NCI-H187 (cell line): ENCODE measurements at places on chromosomes 13 and 19.
A peak's percentile ranks its signal among the peaks of the same experiment; 100 is the strongest.

DNA sequence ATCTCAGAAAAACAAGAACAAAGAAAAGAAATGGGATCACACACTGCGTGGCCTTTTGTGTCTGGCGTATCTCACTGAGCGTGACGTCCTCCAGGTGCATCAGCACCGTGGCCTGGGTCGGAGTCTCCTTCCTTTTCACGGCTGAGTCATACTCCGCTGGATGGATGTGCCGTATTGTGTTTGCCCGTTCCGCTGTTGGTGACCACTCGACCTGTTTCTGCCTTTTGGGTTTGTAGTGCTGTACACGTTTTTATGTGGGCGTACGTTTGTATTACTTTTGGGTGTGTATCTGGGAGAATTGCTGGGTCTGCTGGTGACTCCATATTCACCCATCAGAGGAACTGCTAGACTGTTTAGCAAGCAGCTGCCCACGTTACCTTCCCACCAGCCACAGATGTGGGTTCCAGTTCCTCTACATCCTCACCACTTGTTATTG, 11.4 kb downstream of the ARID3A start:
- no peak for DNase-seq

- DNase-seq = no peak
Measured at GRCh38 chr19:9828551-9829063, 889 bp downstream of the UBL5 start.

- no peak for DNase-seq
Measured at GRCh38 chr13:25286308-25286968, 850 bp downstream of the MTMR6 start.

- DNase-seq = no peak
Measured at GRCh38 chr19:11504502-11505031, 1.1 kb downstream of the ZNF653 start.

GRCh38 chr13:28237944-28238343, 99.6 kb downstream of the PAN3 start:
- no peak for DNase-seq

DNA sequence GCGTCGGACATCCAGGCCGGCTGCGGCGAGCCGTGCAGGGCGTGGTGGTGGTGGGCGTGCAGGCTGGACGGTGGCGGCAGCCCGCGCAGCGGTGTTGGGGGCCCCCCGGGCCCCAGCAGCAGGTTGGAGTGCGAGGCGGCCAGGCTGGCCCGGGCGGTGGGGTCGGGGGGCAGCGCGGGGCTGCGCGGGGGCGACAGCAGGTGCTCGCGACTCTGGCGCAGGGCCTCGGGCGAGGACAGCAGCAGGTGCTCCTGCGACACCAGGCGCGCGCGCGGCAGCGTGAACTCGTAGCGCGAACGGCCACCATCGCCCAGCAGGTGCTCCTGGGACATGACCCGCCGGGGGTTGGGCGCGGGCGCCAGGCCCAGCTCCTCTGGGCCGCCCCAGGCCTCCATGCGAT, 9.8 kb downstream of the SHISA7 start:
- DNase-seq = no peak

DNA sequence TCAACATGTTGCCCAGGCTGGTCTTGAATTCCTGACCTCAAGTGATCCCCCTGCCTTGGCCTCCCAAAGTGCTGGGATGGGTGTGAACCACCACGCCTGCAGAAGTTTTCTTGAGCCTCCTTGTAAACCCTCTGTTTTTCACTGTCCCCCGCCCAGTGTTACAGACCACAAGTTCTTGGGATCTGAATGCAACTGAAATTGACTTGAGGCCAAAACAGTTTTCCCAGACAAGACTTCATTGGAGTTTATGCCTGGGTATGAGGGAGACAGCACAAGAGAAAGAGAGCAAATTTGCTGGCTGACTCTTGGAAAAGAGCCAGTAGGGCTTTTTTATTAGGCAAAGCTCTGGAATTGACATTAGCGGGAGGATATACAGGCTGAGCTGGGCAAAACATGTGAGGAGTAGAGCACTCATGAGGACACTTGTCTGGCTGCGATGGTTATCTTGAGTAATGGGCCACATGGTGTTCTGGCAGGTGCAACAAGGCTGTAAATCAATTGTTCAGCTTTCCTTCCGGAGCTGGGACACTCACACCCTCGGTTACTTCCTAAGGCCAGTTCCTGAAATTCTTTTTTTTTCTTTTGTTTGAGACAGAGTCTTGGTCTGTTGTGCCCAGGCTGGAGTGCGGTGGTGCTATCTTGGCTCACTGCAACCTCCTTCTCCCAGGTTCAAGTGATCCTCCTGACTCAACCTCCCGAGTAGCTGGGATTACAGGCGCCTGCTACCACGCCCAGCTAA, 12.7 kb upstream of the HNRNPL start:
- DNase-seq = peak; percentile 69

DNA sequence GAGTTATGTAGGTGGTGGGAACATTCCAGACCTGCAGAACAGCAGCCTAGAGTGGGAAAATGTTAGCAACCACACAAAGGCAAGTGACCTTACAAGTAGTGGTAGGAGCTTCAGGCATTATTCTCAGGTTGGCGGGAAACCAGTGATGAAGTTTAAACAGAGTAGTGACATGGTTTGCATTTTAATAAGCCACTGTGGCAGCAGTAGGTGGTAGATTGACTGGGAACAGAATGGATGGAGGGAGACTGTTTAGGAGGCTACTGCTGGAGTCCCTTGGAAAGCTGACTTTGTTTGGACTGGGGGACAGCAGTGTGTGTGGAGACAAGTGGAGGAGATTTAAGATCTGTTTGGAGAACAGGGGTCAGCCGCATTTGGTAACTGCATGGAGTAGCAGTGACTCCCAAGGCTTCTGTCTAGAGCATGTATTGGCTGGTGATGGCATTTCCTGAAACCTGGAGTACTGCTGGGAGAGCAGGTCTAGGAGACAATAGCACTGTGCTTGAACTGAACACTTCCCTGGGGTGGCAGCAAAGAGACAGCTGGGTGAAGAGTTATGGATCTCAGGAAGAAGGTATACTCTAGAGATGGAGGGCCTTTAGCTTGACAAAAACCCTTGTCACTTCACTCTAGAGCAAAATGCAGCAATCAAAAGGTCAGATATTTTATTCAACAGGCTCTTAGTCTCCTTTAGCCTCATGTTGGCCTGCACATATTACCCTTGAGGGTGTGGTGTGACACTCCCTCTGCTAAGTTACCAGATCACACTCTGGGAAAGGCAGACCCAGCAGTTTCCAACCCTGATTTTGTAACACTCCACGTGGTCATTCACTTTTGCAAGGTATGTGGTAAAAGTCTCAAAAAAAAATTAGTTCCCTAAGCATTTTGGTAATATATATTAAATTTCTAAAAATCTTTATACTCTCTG, 70.3 kb downstream of the DHRS12 start:
- no peak for DNase-seq

DNA sequence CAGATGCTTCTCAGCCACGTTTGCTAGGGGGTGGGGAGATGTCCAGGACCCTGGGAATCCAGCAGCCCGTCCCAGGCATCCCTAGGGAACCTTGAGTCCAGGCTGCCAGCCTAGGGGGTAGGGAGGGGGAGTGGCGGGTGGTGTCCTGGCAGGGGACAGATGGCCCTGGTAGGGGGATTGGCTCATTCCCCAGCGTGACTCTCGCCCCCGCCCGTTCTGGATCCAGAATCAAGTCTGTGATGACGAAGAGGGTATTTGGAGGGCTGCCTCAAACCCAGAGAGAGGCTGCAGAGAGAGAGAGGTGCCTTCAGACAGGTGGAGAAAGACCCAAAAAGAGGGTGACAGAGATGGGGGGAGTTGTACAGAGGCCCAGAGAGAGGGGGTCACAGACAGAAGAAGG, 4.1 kb downstream of the SLC17A7 start:
- DNase-seq = no peak

DNA sequence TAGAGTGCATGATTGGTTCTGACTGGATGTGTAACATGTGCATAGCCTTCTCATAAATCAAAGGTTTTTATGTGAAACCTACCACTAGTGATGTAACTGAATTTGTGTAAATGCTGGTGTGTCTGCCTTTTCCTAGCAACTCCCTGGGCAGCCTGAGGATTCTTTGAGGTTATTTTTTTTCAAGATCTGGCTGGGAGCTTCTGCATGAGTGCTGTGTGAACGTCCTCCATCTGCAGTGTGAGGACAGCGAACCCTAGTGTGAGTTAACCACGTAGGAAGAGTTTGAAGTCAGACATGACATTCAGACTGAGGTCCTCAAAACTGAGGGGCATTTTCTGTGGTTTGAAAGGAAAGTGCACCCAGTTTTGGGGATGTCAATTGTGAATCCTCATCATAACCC, 39.9 kb downstream of the DPRX start:
- DNase-seq = no peak
